ENCODE measurements at places on chromosomes 13 and 19.

DNA sequence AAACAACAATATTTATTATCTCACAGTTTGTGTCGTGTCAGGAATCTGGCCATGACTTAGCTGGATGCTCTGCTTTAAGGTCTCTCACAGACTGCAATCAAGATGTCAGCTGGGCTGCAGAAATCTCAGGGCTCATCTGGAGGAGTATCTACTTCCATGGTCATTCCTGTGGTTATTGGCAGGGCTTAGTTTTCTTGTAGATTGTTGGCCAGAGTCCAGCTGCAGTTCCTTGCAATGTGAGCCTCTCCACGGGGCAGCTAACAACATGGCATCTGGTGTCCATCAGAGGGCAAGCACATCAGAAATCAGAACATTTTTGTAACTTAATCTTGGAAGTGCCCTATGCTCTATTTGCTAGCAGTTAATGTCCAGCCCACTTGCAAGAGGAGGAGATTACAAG lies 45.7 kb upstream of the TDRD3 start:
- no peak for DNase-seq

GRCh38 chr13:22074403-22074802 lies 403.5 kb downstream of the FGF9 start:
- no peak for DNase-seq

- DNase-seq: no peak
Measured at GRCh38 chr13:109415057-109415456, 371.3 kb downstream of the IRS2 start.

- peak; percentile 79 for DNase-seq
Measured at GRCh38 chr13:72565893-72566292, 161.5 kb downstream of the MZT1 start.

DNA sequence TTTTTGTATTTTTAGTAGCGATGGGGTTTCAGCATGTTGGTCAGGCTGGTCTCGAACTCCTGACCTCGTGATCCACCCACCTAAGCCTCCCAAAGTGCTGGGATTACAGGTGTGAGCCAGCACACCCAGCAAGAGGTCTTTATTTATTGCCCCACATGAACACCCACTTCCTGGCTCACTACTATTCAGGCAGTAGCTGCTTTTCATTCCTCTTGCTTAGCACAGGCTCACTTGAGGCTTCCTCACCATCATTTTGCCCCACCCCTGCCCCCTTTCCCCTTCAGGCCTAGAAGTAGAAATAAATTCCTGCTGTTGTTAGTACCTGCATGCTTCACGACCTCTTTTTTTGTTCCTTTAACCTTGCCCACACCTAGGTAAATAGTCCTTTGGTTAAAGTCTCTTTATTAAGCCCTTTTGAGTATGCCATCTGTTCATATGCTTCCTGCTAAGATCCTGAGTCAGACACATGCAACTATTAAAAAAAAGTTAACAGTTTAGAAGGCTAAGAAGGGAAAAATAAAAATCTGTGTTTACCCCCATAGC lies 33.5 kb upstream of the ITM2B start:
- DNase-seq: no peak

DNA sequence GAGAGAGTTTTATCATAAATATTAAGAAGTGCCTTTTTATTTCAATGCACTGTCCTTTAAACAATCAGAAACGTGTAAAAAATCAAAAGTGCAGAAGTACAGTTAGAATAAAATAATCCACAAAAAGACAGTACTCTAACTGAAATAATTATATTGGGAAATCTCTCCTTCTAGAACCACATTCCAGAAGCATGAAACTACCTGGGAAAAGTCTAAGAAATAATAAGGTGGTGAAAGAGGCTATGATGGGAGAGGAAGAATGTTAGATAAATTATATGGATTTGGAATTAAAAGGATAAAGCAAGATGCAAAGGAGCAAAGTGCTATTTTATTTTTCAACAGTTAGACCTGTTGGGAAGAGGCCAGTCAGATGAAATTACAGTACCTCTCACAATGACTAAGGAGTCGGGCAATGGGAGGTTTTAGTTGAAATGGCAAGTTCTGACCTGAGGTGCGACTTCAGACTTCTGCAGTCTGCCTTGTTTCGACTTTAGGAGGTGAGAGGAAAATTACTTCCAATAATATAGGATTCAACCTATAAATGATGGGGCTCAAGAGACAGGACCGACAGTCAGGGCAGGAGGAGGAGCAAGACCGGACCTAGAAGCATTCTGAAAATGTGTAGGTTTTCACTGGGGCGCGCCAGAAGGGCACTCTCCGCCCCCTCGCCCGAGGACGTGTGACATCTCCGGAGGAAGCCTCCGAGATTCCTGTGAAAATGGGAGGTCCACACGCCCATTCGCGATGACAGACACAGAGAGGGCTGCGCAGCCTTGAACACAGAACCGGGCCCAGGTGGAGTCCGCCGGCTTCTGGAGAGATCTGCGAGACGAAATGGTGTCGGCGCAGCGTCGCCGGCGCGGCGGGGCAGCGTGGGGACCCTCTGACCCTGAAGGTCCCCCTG lies 717 bp downstream of the SPRYD7 start:
- peak; percentile 65 for DNase-seq

DNA sequence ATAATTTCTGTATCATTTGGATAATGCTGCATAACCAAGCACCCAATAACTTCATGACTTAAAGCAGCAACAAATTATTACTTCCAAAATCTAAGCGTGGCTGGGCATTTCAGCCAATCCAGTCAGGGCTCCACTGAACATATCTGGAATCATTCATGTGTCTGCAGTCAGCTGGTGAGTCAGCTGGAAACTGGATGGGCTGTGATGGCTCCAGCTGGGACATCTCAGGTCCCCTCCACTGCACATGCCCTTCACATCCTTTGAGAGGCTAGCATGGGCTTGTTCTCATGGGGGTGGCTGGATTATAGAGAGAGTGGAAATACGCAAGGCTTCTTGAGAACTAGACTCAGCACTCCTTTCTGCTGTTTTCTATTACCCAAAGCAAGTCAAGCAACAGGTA lies 961.9 kb downstream of the DIAPH3 start:
- no peak for DNase-seq

DNA sequence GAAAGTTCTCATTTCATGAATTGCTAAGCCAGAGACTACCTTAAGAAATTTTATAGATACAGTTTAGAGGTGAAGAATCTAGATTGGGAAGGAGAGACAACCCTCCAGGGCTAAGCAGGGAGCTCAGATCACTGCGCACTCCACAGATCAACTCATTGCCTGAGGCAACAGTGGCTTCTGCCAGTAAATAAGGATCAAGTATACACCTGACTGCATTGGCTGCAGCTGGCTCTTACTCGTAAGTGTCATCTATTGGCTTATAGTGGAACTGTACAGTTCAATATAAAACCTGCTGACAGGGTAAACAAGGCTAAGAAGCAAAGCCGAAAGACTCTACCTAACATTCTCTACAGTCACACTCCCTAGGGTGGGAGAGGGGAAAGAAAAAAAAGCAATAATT lies 18.0 kb upstream of the C1QTNF9B start:
- DNase-seq: no peak

Data from Karpas-422 (cell line).